Glutamatergic neuron (in vitro differentiated cells): ENCODE measurements at places on chromosomes 7 and 10. TPM values are rescaled to one million over a fixed set of nuclear protein-coding genes. Genes with fewer than 3 reads are reported as not detected.

GRCh38 chr7:68038621-68039314, 1042.1 kb downstream of the TYW1 start:
- no peak for DNase-seq

GRCh38 chr7:121739465-121739864, 133.5 kb upstream of the PTPRZ1 start:
- DNase-seq: no peak

DNA sequence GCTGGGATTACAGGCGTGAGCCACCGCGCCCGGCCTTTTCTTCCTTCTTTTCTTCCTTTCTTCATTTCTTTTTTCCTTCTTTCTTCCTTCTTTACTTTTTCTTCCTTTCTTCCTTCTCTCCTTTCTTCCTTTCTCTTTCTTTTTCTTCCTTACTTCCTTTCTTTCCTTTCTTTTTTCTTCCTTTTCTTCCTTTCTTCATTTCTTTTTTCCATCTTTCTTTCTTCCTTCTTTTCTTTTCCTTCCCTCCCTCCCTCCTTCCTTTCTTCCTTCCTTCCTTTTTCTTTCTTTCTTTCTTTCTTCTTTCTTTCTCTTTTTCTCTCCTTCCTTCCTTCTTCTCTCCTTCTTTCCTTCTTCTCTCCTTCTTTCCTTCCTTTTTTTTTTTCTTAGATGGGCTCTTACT, 47.0 kb upstream of the CUX1 start:
- DNase-seq: no peak

DNA sequence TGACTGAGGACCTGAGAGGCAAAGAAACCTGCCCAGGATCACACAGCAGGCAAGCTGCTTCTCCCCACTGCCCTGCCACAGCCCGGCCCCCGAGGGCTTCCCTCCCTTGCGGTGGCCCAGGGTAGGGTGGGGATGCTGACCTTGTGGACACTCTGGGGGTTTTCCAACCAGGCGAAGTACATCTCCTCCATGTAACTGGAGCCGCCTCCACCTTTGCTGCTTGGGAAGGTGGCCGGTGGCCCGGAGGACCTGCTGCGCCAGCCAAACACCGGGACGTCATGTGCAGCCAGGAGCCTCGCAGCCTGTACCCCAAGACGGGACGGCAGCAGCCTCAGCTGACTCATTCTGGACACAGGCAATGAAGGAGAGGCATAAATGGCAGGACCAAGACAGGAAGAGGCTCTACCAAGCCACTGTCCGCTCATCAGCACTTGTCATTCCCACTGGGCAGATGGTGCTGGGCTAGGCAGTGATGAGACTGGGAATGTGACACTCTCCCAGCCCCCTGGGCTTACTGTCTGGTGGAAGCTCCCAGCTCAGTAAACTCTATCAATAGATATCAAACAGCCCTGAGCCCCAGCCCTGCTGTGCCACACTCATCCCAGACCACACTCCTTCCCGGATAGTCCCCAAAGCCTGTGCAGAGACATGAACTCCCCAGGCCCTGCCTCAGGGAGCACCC, 3.7 kb downstream of the OGDHL start:
- no peak for DNase-seq

- DNase-seq: no peak
These were observed 87.3 kb downstream of the IDE start for GRCh38 chr10:92486637-92487036.

DNA sequence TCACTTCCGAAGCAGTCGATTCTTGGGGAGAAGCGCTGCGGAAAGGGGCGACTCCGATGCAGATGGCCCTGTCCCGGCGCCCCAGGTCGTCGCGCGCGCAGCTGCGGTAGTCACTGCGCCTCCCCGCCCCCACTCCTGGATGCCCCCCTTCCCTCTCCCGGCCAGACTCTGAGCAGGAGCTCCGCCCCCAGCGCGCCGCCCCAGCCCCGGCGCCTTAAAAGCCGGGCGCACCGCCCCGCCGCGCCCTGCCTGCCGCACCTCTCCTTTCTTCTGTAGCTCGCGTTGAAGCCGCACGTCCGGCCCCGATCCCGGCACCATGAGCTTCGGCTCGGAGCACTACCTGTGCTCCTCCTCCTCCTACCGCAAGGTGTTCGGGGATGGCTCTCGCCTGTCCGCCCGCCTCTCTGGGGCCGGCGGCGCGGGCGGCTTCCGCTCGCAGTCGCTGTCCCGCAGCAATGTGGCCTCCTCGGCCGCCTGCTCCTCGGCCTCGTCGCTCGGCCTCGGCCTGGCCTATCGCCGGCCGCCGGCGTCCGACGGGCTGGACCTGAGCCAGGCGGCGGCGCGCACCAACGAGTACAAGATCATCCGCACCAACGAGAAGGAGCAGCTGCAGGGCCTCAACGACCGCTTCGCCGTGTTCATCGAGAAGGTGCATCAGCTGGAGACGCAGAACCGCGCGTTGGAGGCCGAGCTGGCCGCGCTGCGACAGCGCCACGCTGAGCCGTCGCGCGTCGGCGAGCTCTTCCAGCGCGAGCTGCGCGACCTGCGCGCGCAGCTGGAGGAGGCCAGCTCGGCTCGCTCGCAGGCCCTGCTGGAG, at the start of gene INA:
INA (plus strand) TSS at position 243 of the 817 bp plus-strand sequence; CDS start at position 317, 74 bp downstream.
- peak; percentile 92 for DNase-seq

- peak; percentile 37 for DNase-seq
These were observed 13.7 kb downstream of the LBX1 start for GRCh38 chr10:101215397-101216206.

DNA sequence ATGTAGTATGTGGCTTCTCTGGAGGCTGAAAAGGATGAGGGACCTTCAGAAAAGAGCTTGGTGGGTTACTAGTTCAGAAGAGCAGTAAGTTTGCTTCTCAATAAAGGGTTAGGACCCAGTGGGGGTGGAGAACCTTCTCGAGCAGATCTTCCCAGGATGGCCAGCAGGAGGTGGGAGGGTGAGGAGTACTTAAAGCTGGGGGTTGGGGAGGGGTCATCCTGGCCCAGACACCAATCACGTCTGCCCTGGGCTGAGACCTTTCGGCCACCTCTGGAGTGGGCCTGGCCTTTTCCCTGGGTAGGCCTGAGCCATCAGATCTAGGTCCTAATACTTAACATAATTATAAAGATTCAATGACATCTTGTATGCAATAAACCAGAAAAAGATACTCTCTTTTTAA, 149.0 kb upstream of the TCF7L2 start:
- no peak for DNase-seq

DNA sequence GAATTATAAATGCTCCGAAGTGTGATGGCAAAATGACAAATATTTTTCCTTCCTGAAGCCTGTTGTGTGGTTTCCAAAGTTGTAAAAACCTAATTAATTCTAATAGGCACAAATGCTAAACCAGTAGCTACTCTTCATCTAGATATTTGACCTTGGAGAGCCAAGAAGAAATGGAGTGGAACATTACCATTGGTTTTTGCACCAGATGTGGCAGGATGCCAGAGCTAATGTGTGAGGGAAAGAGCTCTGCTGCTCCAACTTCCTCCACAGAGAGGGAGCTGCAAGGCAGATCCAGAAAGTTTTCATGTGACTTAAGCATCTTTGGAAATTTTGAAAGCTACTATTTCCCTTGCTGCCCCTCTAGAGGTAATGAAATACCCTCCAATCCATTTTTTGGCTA, 65.1 kb upstream of the HPS1 start:
- DNase-seq: no peak

DNA sequence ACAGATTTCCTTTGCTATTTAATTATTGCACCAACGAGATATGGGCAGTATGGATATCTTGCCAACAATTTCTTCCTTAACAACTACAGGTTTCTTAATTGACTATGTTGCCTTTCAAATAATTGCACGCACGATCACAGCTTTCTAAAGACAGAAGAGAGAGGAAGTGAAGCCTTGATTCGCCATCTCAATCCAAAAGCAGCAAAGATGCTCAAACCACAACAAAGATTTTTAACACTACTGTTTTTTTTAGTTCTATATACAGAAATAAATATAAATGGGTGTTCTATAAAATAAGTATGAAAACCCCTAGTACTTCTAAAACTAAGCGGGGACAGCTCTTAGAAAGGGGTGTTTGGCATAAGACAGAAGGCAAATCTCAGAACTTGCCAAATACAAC, 251.3 kb downstream of the SFMBT2 start:
- no peak for DNase-seq

DNA sequence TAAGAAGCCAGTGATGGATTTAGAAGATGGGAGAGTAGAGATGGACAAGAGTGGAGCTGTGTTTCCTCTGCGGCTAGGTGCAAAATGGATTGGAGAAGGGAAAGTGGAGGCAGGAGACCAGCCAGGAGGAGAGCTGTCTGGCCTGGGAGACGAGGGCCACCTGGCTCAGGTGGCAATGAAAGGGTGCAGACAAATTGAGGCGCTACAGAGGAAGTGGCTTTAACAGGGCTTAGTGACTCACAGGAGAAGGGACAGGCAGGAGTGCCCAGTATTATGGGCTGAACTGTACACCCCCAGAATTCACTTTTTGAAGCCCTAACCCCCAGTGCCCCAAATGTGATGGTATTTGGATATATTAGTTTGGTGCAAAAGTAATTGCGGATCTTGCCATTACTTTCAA, 65.6 kb upstream of the DUSP5 start:
- DNase-seq: no peak

DNA sequence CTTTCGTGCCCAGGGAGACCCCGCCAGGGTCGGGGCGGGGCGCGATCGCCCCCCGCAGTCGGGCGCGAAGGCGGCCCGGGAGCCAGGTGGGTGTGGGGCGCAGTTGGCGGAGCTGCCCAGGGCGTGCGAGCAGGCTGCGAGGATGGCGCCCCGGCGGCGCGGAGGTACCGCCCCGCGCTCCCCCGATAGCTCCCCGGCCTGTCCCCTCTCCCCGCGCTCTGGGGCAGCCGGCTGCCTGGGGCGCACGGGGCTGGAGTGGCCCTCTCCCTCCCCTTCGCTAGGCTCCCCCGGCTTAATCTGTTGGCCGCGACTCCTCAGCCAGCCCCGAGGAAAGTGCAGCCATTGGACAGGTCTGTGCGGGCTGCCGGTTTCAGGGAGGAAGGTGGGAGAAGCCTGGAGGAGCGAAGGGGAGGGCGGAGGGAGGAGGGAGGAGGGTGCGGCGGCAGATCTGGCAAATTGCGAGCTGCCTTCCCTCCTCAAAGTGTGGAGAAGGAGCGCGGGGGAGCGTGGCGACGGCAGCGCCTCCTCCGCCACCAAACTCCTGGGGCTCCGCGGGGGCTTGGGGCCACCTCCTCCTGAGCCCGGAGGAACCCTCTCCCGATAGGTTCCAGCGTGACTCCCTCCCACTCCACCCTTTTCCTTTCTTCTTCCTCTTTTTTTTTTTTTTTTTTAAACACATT, 361 bp upstream of the PLXDC2 start:
- DNase-seq: peak; percentile 73

DNA sequence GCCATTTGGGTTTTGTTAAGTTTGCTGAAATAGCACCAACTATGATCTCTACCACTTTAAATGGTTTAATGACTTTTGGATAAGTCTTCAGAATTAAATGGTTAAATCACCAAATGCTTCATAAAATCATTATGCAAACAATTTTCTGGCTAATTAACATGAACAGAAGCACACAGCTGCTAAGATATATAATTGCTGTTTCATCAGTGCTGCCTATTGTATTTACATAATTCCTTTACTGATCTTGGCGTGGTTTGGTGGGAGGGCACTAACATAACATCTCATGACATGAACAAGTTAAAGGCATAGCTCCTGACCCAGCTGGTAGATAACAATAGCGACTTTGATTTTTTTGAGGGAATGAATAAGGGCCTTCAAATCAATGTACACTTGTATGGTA, 94.1 kb downstream of the FZD1 start:
- DNase-seq: no peak

GRCh38 chr7:2544541-2545188, 10.7 kb downstream of the BRAT1 start:
- DNase-seq: peak; percentile 8

DNA sequence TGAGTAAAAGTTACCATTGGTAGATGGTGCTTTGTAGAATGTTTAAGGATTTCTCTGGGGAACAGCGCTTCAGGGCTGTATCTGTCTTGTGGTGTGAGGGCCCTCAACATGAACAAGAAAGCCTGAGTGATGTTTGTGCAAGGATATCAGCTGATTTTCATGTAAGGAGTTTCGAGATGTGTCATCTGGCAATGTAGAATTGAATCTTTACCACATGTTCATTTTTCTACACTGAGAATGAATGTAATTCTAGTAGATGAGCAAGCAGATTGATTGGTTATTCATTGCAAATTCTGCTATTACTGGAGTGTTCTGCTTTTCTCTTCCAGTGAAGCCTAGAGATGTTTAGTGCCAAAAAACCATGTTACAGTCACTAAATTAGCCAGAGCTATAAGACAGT, 87.7 kb downstream of the ST7 start:
- DNase-seq: no peak

GRCh38 chr7:43021431-43021830, 89.3 kb downstream of the MRPL32 start:
- no peak for DNase-seq

- DNase-seq: no peak
These were observed 197.3 kb downstream of the PRPF18 start for GRCh38 chr10:13784067-13784466.

GRCh38 chr7:12281038-12281437, 69.9 kb downstream of the TMEM106B start:
- DNase-seq: no peak

DNA sequence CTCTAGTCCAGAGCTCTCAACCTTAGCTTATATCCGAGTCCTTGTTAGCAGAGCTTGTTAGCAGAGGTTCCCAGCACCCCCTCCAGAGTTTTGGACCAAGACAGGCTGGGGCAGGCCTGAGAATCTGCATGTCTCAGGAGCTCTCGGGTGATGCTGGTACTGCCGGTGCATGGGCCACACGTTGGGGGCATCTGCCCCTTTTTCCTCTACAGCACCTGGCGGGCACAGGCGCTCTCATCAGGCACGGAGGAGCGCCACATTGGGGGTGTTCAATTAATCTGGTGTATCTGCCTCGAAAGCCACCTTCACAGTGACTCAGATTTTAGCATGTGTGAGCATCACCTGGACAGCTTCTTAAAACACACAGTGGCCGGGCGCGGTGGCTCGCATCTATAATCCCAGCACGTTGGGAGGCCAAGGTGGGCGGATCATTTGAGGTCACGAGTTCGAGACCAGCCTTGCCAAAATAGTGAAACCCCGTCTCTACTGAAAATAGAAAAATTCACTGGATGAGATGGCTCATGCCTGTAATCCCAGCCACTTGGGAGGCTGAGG, 117.7 kb downstream of the ELFN1 start:
- no peak for DNase-seq

CTAGE4 gene
- total RNA-seq: 0.17 TPM

MMP21 gene
- total RNA-seq: not detected

TMEM196 gene
- total RNA-seq: 3.6 TPM

LRRTM3 gene
- total RNA-seq: not detected

NEURL1 gene
- total RNA-seq: 3.1 TPM

FFAR4 gene
- total RNA-seq: not detected

INHBA gene
- not detected for total RNA-seq

CCDC126 gene
- total RNA-seq: 17.4 TPM

TRIM50 gene
- total RNA-seq: not detected

MMRN2 gene
- 5.4 TPM for total RNA-seq

DYNC1I1 gene
- 11.0 TPM for total RNA-seq

PTPRN2 gene
- total RNA-seq: 49.0 TPM

MBLAC1 gene
- total RNA-seq: 3.3 TPM

IL6 gene
- total RNA-seq: not detected

OGDHL gene
- 2.5 TPM for total RNA-seq

AKR1D1 gene
- total RNA-seq: not detected

AGR3 gene
- not detected for total RNA-seq
